ENCODE measurements at places on chromosomes 1 and 21. TPM values are rescaled to one million over a fixed set of nuclear protein-coding genes. Genes with fewer than 3 reads are reported as not detected.

GRCh38 chr1:189237008-189237407, 1240.7 kb downstream of the BRINP3 start:
- no peak for DNase-seq

The UTS2 gene
- total RNA-seq = 0.14 TPM

The TXNDC12 gene
- total RNA-seq = 42.8 TPM

The CD1D gene
- not detected for total RNA-seq

The LDLRAD1 gene
- not detected for total RNA-seq

DNA sequence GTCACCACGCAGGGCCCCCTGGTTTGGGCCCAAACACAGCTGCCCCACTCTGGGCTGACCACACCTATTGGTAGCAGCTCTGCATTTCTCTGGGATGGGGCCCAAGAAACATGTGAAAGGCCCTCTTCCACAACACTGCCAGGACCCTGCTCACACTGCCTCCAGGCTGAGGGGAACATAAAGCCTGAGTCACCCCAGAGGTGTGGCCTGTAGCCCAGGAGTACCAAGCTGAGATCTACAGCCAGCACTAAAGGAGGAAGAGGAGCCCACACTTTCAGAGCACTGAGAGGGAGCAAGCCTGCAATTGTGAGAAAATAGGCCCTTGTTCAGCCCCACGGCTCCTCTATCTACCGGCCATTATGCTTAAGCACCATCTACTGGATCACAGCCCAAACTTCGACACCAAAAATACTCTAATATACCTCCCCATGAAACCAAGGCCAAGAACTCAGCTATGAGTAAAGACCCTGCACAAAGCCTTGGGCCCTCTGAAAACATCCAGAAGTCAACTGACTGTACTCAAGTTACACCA, 14.4 kb upstream of the OR2T10 start:
- DNase-seq = no peak

Measured in activated naive CD4-positive, alpha-beta T cell treated with anti-CD3 and anti-CD28 coated beads, Interleukin-2, amount 50 U/mL, for 72 hours (primary cell).